ENCODE measurements at places on chromosomes 3 and 15. TPM values are rescaled to one million over a fixed set of nuclear protein-coding genes. Genes with fewer than 3 reads are reported as not detected.

GRCh38 chr15:87758794-87759418, 497.6 kb downstream of the NTRK3 start:
- H3K27ac ChIP-seq: no peak overlapping the region
- DNase-seq: no peak
- no peaks in the 10 kb centered on the region for H3K4me1 ChIP-seq
- no peak overlapping the region for H3K4me3 ChIP-seq
- no peaks in the 10 kb centered on the region for H3K27me3 ChIP-seq

DNA sequence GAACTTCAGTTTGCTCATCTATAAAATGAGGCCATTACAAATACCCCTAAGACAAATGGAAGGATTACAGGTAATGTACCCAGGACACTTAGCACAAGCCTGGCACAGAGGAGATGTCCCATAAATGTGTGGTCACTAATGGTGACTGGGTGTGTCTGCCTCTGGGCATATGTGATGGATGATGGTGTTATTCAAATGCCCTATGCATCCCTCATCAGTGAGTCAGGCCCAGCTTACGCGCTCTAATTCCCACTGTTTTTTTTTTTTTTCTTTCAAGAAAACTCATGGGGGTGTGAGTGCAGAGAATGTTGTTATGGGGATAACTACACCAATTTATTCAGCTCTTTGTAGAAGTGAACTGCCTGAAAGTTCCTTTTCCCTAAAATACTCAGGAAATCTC, 23.6 kb upstream of the KIF23 start:
- no peaks in the 10 kb centered on the region for H3K36me3 ChIP-seq
- H3K4me3 ChIP-seq: no peak overlapping the region

DNA sequence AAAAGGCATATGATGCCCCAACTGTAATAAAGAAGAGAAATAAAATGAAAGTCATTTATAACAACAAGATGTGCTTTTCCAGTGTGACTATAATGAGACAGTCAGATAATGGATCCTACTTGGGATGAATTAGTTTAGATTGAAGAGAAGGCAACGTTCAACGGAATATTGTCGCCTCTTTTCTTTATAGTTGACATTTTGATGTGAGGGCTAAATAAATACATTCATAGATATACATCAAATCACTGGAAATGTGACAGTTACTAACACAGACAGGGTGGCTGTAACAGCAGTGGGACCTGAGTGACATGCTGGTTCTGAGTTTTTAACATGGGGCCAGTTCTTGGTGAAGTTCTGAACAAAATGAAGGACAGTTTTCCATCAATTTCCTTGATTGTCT, 61.1 kb upstream of the ATP2B2 start:
- no peak overlapping the region for H3K27ac ChIP-seq
- no peak for DNase-seq

- no peak for DNase-seq
- H3K27ac ChIP-seq: no peak overlapping the region
- H3K4me1 ChIP-seq: no peaks in the 10 kb centered on the region
- H3K27me3 ChIP-seq: no peaks in the 10 kb centered on the region
Observed at GRCh38 chr15:92747047-92747446, 91.5 kb upstream of the FAM174B start.

DNA sequence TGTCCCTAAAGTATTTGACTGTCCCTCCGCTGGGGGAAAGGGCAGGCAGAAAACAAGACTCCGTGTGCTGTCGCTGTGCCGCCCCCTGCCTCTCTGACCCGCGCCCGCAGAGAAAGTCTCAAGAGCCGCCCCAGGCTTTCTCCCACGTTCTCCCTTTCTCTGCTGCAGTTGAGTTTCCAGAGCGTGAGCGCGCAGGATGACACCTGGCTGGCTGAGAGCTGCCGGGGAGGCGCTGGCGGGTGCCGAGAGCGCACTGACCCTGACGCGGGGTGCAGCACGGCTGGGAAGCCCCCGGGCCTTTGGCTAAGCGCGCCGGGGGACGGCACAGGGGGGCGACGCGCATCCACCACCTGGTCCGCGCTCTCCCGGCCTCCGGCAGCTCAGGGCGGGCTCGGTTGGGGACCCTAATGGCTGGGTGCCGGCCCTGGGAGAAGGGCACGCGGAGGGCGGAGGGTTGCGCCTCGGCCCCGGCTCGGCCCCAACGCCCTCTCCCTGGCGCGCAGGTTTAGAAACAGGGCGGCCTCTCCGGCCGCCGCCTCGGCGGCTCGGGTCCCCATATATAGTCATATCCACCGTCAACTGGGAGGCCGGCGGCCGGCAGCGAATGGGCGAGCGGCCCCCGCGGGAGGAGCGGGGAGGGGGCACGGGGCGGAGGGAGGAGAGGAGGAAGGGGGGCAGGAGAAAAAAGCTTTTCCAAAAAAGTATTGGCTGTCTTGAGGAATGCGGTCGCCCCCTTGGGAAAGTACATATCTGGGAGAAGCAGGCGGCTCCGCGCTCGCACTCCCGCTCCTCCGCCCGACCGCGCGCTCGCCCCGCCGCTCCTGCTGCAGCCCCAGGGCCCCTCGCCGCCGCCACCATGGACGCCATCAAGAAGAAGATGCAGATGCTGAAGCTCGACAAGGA, at the start of gene TPM1:
TSS of gene TPM1 (plus strand) at position 774 of the 903 bp plus-strand sequence. CDS start at position 857, 83 bp downstream.
- no peaks in the 10 kb centered on the region for H3K36me3 ChIP-seq
- H3K4me1 ChIP-seq: no peaks in the 10 kb centered on the region
- H3K27me3 ChIP-seq: peaks cover 75% of the 10 kb centered on the region
- peak within 1 kb of the TSS; percentile 3 for H3K4me3 ChIP-seq
- peak; percentile 26 for DNase-seq

- H3K4me1 ChIP-seq: peaks cover 2% of the 10 kb centered on the region
- no peak for DNase-seq
- H3K4me3 ChIP-seq: no peak overlapping the region
- H3K27me3 ChIP-seq: no peaks in the 10 kb centered on the region
- H3K27ac ChIP-seq: no peak overlapping the region
Observed at GRCh38 chr3:186923241-186923640, 7.1 kb upstream of the ST6GAL1 start.

DNA sequence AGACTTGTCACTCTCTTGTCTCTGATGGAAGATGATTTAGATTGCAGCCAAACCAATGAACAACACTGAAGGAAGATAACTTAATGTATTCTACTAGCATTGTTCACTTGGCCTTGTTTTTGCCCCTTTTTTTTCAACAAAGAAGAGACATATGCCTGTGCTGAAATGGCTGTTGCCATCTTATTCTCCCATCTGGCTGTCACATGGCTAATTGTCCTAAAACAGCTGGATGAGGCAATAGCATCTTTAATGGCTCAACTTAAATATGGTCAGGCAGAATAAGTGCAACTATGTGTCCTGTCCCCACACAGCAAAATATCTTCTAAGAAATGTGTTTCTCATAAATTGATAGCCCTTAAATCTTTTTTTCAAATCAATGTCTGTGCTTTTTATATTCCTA, 576.9 kb downstream of the TUSC7 start:
- no peak overlapping the region for H3K27ac ChIP-seq
- no peaks in the 10 kb centered on the region for H3K36me3 ChIP-seq
- no peak for DNase-seq
- H3K27me3 ChIP-seq: no peaks in the 10 kb centered on the region
- H3K4me3 ChIP-seq: no peak overlapping the region
- H3K4me1 ChIP-seq: no peaks in the 10 kb centered on the region

DNA sequence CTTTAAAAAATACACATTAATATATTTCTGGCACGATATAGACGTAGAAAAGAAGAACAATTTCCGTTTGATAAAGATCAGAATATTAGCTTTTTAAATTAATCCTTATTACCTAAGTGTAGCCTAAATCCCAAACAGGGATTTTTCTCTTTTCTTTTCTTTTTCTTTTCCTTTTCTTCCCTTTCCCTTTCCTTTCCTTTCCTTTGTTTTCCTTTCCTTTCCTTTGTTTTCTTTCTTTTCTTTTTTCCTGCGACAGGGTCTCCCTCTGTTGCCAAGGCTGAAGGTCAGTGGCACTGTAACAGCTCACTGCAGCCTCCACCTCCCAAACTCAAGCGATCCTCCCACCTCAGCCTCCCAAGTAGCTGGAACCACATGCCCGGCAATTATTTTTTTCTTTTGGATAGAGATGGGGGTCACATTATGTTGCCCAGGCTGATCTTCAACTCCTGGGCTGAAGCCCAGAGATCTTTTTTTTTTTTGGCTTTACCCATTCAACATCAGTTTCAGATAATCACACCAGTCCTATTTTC, 1.8 kb upstream of the USF3 start:
- no peak overlapping the region for H3K27ac ChIP-seq
- H3K36me3 ChIP-seq: no peaks in the 10 kb centered on the region
- H3K27me3 ChIP-seq: no peaks in the 10 kb centered on the region

GRCh38 chr3:168249550-168250414, 154.1 kb upstream of the GOLIM4 start:
- no peaks in the 10 kb centered on the region for H3K36me3 ChIP-seq
- peak overlapping the region; percentile 45 for H3K4me3 ChIP-seq
- peak; percentile 35 for DNase-seq
- H3K27me3 ChIP-seq: peaks cover 36% of the 10 kb centered on the region
- no peak overlapping the region for H3K27ac ChIP-seq
- peaks cover 4% of the 10 kb centered on the region for H3K4me1 ChIP-seq

- no peak for DNase-seq
- H3K36me3 ChIP-seq: no peaks in the 10 kb centered on the region
- H3K4me1 ChIP-seq: peaks cover 3% of the 10 kb centered on the region
- no peaks in the 10 kb centered on the region for H3K27me3 ChIP-seq
Observed at GRCh38 chr15:52652984-52653383, 26.2 kb downstream of the ATOSA start.

GRCh38 chr15:36362509-36362915, 216.9 kb upstream of the CDIN1 start:
- H3K27ac ChIP-seq: no peak overlapping the region
- no peaks in the 10 kb centered on the region for H3K27me3 ChIP-seq
- no peaks in the 10 kb centered on the region for H3K4me1 ChIP-seq
- no peaks in the 10 kb centered on the region for H3K36me3 ChIP-seq
- no peak overlapping the region for H3K4me3 ChIP-seq

DNA sequence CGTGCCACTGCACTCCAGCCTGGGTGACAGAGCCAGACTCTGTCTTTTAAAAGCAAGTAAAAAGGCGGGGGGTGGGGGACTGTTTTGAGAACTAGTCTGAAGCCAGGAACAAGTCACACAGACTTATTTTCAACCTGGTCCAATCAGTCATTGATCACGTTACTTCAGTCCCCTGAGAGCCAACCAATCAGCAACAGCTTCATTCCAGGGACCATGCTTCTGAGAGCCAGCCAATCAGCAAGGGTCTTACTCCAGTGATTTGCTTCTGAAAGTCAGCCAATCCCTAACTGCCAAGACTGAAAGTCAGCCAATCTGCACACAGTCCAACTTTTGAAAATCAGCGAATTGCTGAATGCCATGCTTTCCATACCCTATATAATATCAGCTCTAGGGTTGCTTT, 48.6 kb upstream of the C15orf39 start:
- H3K36me3 ChIP-seq: no peaks in the 10 kb centered on the region
- no peak for DNase-seq
- H3K4me3 ChIP-seq: no peak overlapping the region
- no peak overlapping the region for H3K27ac ChIP-seq
- no peaks in the 10 kb centered on the region for H3K27me3 ChIP-seq

DNA sequence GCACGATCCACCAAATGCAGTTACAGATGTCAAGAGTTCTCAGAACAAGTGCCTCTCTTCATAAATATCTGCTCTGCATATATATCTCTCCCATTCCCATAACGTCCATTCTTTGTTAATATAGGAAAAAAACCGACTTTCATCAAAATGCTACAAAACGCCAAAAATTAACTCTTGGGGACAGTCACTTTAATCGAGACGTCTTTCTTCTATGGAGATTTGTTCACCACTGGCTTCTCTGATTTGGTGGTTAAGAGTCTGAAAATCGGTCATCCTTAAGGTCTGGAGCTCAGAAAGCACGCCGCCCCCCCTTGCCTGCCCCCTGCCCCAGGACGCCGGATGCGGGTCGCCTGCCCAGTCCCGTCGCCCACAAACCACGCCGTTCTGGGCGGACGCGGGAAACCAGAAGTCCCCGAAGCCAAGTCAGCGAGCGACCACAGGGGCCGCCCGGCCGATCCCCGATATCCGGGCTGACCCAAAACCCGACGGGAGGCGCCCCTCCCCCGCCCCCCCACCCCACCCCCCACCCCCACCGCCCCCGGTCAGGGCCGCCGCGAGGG, 252.7 kb downstream of the TJP1 start:
- H3K4me3 ChIP-seq: no peak overlapping the region
- H3K4me1 ChIP-seq: no peaks in the 10 kb centered on the region
- peaks cover 44% of the 10 kb centered on the region for H3K27me3 ChIP-seq

GRCh38 chr3:37028329-37028728, 35.0 kb downstream of the MLH1 start:
- peaks cover 59% of the 10 kb centered on the region for H3K36me3 ChIP-seq
- H3K27me3 ChIP-seq: no peaks in the 10 kb centered on the region
- no peak overlapping the region for H3K4me3 ChIP-seq
- no peaks in the 10 kb centered on the region for H3K4me1 ChIP-seq

GRCh38 chr3:113867506-113867905, 28.9 kb downstream of the GRAMD1C start:
- H3K27me3 ChIP-seq: no peaks in the 10 kb centered on the region
- no peak for DNase-seq
- no peak overlapping the region for H3K27ac ChIP-seq
- H3K4me3 ChIP-seq: no peak overlapping the region
- H3K4me1 ChIP-seq: no peaks in the 10 kb centered on the region

- H3K4me1 ChIP-seq: no peaks in the 10 kb centered on the region
- H3K27me3 ChIP-seq: no peaks in the 10 kb centered on the region
- no peak overlapping the region for H3K4me3 ChIP-seq
- peak; percentile 7 for DNase-seq
- no peak overlapping the region for H3K27ac ChIP-seq
Observed at GRCh38 chr15:100131321-100132224, 210.2 kb downstream of the ADAMTS17 start.

DNA sequence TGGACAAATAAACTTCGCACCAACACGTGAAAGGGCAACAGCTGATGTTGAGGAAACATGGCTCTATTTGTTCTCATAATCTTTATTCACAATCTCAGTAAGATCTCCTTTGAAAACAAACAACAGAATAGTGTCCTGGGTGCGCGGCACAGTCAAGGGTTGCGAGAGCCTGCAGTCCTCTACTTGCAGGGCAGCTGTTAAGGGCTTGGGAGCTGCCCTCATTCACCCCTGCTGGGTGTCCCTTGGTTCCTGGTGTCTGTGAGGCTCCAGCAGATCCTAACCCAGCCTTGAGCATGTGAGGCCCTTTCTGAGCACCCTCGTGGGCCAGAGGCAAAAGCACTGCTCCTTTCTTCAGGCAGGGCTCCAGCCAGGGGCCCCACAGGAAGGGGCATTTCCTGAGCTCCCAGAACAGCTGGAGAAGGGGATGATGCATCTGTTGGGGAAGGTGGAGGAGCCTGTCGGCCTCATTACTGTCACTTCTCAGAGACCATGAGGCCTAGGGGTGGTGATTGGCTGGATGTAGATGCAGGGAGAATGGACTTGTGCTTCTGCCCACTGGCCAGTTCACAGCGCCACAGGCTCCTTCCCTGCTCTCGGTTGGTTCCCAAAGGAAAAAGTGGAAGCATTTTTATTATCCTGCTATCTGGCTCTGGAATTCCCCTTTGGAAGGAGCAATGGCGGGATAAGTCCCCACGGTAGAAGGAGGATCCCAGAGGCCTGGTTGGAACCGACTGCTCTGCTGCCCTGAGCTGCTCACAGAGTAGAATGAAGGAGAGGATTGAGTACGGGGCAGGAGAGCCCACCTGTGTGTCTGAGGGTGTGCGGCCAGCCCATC, 51.9 kb upstream of the KLF13 start:
- no peak overlapping the region for H3K27ac ChIP-seq
- DNase-seq: no peak
- H3K36me3 ChIP-seq: no peaks in the 10 kb centered on the region
- no peaks in the 10 kb centered on the region for H3K27me3 ChIP-seq

The FBXO40 gene
- under 0.01 TPM for total RNA-seq

The CAPN3 gene
- total RNA-seq: 2.4 TPM

The DYNLT2B gene
- 23.9 TPM for total RNA-seq

The GRM7 gene
- 1.7 TPM for total RNA-seq

The CCR8 gene
- 1.8 TPM for total RNA-seq

The TEX55 gene
- total RNA-seq: not detected

The DNASE1L3 gene
- 52.0 TPM for total RNA-seq

The ZNF717 gene
- 8.4 TPM for total RNA-seq

All from thymus (tissue), 14 donors.